ENCODE measurements at places on chromosomes 2 and 18.

- DNase-seq: no peak
These were observed 17.3 kb upstream of the CYS1 start for GRCh38 chr2:10097352-10098148.

DNA sequence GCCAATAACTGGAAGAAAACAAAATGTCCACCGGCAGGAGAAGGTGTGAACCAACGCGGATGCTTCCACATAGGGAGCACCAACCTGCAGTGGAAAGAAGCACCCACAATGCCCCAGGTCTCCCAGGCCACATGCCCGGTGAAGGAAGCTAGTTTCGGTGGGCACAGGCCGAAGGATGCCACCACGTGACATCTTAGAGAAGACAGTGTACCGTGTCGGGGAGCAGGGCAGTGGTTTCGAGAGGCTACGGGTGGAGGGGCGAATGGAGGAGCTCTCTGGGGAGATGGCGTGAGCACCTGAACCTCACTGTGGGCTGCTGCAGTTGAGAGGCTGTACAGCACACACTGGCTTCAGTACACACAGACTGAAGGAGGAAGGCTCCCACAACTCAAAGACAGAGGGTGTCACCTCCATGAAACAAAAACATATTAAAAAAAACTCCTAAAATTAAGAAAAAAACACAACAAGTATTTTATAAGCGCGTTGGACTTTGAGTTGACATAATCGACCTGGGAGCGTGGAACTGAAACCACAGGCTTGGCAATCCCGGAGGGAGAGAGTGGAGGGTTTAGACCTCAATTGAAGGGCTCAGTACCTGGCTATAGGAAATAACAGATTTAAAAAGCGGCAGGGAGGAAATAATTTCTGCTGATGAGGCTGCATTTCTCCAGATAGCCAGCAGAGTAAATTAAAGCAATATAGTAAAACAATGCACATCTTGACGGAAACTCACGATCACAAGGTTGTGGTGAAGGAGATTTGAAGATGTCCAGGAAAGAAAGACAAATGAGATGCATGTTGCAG is 160.1 kb downstream of the RTP5 start:
- no peak for DNase-seq

DNA sequence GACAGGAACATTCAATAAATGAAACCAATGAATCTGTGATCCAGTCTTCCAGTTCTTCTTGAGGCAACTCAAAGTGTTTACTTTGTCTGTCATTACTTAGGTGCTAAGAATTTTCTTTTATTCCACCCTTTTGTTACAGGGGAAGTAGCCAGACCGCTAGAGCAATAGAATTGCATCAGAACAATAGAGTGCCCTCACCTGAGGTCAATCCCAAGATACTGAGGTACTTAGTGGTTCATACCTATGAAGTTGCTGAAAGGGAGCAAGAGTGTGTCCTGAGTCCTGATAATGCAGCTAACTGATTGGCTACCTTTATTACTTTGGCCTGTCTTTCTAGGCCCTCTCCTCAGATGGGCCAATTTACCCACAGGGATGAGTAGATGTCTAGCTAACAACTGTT is 359.4 kb upstream of the KCNH7 start:
- no peak for DNase-seq

DNA sequence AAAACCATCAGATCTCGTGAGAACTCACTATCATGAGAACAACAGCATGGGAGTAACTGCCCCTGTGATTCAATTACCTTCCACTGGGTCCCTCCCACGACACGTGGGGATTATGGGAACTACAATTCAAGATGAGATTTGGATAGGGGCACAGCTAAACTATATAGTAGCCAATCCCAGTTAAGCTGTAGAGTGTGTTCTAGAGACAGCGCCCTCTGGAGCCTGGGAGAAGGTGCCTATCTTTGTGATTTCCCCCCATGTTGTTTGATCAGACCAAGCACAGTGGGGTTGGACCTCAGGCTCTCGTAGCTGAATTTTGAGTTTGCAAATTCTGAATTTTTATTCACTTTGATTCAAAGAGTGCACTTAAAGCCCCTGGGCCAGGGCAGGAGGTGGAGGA is 108.2 kb upstream of the TWIST2 start:
- no peak for DNase-seq

DNA sequence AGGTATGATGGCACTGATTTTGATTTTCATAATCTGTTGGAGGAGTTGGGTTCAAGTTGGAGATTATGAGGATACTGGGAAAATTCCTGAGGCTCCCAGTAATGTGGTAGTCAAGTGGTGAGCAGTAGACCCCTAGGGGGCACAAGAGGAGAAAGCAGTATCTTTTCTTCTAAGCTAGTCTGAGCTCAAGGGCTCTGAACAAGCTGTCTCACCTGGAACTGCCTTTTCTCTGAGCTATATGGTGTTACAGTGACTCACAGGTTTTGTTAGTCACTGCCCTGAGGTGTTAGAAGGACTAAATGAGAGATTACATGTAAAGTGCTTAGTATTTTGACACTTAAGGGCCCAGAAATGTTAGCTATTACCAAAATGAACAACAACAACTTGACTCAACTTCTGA is 42.2 kb downstream of the CD302 start:
- DNase-seq: no peak
